Chondrocyte (in vitro differentiated cells): ENCODE measurements at places on chromosomes 5 and 9. TPM values are rescaled to one million over a fixed set of nuclear protein-coding genes. Genes with fewer than 3 reads are reported as not detected.

Gene ISCA1
- 24.1 to 29.2 TPM (median 25.1 TPM) in 3 replicates for total RNA-seq

Gene GPSM1
- total RNA-seq: 25.3 to 43.5 TPM (median 40.0 TPM) in 3 replicates

Gene GPRIN1
- total RNA-seq: 1.7 to 2.9 TPM (median 2.1 TPM) in 3 replicates

Gene ZFP2
- total RNA-seq: 1.6 to 2.1 TPM (median 1.7 TPM) in 3 replicates

Gene DDX4
- not detected in 3 replicates for total RNA-seq

Gene SPINK7
- total RNA-seq: not detected in 3 replicates

DNA sequence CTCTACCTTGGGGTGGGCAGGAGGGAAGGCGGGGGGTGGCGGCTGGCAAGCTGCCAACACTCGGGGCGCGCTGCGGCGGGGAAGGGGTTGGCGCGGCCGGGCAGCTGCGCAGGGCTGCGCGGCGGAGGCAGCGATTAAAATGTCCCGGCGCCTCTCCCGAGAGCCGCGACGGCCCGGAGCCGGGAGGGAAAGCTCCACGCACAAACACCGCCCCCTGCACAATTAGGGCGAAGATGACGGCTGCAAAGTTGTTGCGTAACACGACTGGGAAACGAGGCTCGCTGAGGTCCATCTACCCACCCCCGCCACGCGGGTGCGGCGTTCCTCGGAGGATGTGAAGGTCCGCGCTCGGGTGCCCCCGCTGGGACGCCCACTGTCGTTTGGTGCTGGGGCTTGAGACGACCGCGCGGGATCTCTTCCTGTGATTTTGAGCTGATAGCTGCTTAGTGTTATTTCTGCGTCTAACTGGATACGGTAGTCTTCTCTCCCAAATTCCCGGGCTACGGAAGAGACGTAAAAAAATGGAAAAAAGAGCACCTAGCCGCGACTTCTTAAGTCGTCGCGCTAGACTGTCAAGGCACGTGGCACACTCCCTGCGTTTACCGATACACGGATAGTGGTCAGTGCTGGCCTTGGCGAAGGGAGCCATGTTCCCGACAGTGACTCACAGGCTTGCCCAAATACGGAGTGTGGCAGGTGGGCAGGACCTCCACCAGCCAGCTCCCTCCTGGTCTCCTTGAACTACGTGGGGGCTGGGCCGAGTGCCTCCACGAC lies 958 bp upstream of the NFIL3 start:
- H3K36me3 ChIP-seq: no peaks in the 10 kb centered on the region
- H3K4me1 ChIP-seq: peaks cover 44% of the 10 kb centered on the region
- H3K27me3 ChIP-seq: no peaks in the 10 kb centered on the region
- no peak for DNase-seq
- peak overlapping the region; percentile 84 for H3K4me3 ChIP-seq

GRCh38 chr9:129664746-129665388 lies 580 bp upstream of the PRRX2 start:
- H3K4me1 ChIP-seq: peaks cover 14% of the 10 kb centered on the region
- DNase-seq: no peak
- H3K27me3 ChIP-seq: peaks cover 2% of the 10 kb centered on the region

GRCh38 chr9:72012646-72013045 lies 47.8 kb downstream of the C9orf57 start:
- DNase-seq: no peak
- H3K36me3 ChIP-seq: no peaks in the 10 kb centered on the region
- H3K4me1 ChIP-seq: no peaks in the 10 kb centered on the region
- H3K27me3 ChIP-seq: no peaks in the 10 kb centered on the region
- H3K27ac ChIP-seq: no peak overlapping the region
- no peak overlapping the region for H3K4me3 ChIP-seq

DNA sequence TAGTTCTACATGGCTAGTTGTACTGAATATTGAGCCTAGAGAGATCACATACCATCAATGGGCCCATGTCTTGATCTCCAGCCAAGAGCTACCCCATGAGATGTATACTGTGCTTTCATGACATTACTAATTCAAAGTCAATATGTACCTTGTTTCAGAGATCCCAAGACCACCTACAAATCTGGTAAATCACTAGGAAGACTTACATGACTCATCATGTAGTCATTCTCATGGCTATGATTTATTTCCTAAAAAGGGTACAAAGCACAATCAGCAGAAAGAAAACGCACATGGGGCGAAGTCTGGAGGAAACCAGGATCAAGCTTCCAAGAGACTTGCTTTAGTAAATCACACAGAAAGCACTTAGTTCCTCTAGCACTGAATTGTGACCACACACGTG lies 103.0 kb downstream of the PCSK5 start:
- no peak for DNase-seq
- H3K36me3 ChIP-seq: peaks cover 5% of the 10 kb centered on the region
- H3K4me1 ChIP-seq: peaks cover 23% of the 10 kb centered on the region
- H3K4me3 ChIP-seq: no peak overlapping the region

DNA sequence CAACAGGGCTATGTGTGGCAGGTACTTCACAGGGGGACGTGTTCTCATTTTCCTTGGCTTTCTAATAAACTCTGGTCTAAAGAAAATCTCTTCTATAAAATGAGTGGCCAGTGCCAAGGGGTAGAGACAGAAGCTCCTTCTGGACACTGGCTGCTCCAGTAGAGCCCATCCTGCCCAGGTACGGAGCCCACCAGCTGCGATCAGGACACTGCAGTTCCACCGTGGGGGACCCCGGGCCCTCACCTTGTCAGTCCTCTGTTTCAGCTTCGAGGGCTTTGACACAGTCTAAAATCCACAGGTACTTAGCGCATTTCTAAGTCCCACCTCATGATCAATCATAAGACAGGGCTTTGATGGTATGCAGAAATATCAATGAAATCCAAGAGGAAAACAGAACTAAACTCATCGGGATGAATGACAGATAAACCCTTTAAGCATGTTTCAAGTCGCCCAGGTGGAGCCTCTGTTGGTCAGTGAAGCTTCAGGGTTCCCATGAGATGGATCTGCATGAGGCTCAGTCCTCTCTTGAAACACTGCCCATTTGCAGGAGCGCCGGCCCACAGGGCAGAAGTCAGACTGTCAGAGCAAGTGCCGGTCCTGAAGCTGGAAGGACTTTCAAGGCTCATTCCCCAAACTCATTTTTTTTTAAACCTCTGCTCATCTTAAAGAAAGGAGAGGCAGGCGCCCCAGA lies 20.3 kb upstream of the TERT start:
- H3K27ac ChIP-seq: no peak overlapping the region
- no peak overlapping the region for H3K4me3 ChIP-seq
- peaks cover 13% of the 10 kb centered on the region for H3K36me3 ChIP-seq
- peaks cover 3% of the 10 kb centered on the region for H3K27me3 ChIP-seq
- no peaks in the 10 kb centered on the region for H3K4me1 ChIP-seq
- peak; percentile 29 for DNase-seq

DNA sequence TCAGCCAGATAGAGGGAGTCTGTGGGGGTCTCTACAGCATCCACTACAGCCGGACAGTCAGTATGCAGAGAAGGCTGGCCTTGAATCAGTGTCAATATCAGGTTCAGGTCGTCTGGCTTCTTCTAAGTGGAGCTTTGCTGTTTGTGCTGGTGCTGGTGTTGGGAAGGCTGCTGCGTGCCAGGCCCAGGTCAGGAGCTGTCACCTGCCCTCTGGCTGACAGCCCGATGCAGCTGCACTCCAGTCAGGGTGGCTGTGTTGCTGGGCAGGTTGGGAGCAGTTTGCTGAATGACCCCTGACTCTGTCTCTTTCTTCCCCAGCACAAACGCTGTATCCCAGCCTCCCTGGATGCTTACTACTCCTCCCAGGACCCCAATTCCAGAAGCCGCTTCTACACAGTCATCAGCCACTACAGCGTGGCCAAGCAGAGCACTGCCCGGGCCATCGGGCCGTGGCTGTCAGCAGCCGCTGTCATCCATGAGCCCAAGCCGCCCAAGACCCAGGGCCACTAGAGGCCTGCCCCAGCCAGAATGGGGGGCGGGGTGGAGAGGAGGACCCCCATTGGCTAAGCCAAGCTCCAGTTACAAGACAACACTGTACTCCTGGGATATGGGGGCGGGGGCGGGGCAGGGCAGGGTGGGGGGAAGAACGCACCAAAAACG lies 61.6 kb downstream of the NSG2 start:
- no peak overlapping the region for H3K4me3 ChIP-seq
- H3K27ac ChIP-seq: no peak overlapping the region
- peaks cover 16% of the 10 kb centered on the region for H3K27me3 ChIP-seq
- DNase-seq: no peak

DNA sequence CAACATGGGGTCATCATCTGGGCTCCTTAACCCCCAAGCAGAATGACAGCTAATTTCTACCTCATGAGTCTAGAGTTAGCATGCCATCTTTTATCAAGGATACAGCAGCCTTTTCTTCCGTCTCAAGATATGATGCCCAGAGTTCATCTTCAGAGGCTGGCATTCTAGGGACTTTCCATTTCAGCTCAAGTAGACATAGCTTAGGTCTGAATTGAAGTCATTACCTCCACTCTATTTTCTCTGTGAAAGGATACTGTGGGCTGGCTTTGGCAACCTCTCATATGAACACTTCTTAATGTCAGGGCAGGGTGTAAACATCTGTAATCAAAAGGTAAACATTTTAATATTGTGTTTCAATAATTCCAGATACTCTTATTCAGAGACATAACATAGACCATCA lies 535.7 kb downstream of the MAT2B start:
- DNase-seq: no peak
- no peak overlapping the region for H3K27ac ChIP-seq
- H3K4me3 ChIP-seq: no peak overlapping the region

- DNase-seq: no peak
- H3K36me3 ChIP-seq: no peaks in the 10 kb centered on the region
- H3K27ac ChIP-seq: no peak overlapping the region
- no peak overlapping the region for H3K4me3 ChIP-seq
- H3K4me1 ChIP-seq: peaks cover 35% of the 10 kb centered on the region
- peaks cover 5% of the 10 kb centered on the region for H3K27me3 ChIP-seq
Observed at GRCh38 chr9:135533113-135533512, 11.9 kb downstream of the LCN1 start.

DNA sequence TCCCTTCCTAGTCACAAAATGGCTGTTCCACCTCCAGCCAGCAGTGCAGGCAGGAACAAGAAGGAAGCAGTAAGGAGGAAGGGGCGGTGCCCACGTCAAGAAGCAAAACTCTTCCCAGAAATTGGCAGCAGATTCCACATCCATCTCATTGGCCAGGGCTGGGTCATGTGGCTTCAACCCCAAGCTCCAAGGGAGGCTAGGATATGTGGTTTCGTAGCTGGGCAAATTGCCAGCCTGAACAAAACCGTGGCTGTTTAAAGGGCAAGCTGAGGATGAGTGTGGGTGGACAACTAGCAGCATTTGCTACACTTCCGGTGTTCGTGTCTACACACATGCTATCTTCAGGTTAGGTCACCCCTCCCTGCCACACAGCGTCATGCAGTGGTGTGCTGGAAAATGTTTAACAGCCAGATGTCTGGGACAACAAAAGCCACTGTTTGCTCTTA lies 92.1 kb upstream of the MAP1B start:
- DNase-seq: no peak
- no peak overlapping the region for H3K4me3 ChIP-seq
- H3K36me3 ChIP-seq: no peaks in the 10 kb centered on the region
- H3K27ac ChIP-seq: no peak overlapping the region
- no peaks in the 10 kb centered on the region for H3K4me1 ChIP-seq

DNA sequence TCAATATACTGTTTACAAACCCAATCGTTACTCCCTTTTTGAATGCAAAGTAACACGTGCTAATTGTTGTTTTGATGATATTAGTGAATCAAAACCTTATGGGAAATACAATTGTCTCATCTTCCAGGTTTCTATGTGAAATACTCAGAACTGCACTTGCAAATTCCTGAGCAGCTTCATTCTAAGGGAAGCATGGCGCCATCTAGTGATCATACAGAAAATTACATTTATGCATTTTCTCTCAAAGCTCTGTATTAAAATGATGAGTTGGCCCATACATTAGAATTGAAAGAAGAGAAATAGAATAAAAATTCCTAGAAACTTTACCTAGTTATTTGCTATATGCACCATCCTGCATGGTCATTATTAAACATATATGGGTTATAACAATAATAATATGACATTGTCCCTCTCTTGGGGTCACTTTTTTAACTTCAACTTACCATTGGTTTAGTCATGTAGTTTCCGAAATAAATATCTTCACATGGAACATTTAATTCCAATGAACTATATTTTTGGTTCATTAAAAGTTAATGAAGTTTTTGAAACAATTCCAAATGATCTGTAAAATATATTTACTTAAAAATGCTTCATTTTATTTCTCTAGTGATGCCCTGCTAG lies 220.0 kb downstream of the PDE4D start:
- H3K27ac ChIP-seq: no peak overlapping the region
- no peak for DNase-seq
- H3K36me3 ChIP-seq: no peaks in the 10 kb centered on the region
- no peak overlapping the region for H3K4me3 ChIP-seq

DNA sequence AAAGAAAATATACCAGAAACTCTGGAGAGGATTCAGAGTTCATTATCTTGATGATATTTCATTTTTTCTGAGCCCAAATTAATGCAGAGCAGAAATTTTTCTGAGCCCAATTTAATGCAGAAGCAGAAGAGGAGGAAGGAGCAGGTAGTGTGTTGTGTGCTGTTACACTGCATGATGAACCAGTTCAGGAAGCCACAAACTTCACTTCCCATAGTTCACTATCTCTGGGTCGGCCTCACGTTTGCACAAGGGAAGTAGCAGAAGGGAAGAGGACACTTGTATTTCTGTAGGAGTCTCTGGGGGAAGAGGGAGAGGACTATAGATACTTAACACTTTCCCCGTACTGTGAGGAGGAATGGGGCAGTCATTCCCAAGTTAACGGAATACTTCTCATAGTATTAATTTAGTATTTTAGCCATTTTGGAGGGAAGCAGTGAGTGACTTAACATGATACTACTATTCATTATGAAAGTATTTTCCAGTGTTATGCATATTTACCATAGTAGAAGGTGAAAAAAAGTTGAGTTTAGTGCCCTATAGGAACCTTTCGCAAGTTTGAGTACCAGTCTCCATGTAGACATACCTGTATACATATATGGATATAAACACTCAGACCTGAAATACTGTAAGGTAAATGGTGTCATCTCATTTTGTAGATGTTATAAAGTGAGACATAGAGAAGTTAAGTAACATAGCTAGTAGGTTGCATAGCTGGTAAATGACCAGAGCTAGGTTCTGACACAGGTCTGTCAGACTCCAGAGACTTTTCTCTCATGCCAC lies 30.0 kb downstream of the XPA start:
- H3K27me3 ChIP-seq: no peaks in the 10 kb centered on the region
- peaks cover 37% of the 10 kb centered on the region for H3K36me3 ChIP-seq
- no peak for DNase-seq
- no peaks in the 10 kb centered on the region for H3K4me1 ChIP-seq

GRCh38 chr5:83441747-83442146 lies 29.8 kb upstream of the VCAN start:
- DNase-seq: no peak
- no peaks in the 10 kb centered on the region for H3K36me3 ChIP-seq
- H3K4me3 ChIP-seq: no peak overlapping the region
- H3K27me3 ChIP-seq: no peaks in the 10 kb centered on the region
- no peak overlapping the region for H3K27ac ChIP-seq

- peaks cover 31% of the 10 kb centered on the region for H3K4me1 ChIP-seq
- H3K27ac ChIP-seq: no peak overlapping the region
- DNase-seq: no peak
- no peak overlapping the region for H3K4me3 ChIP-seq
Observed at GRCh38 chr9:15505921-15506320, 4.8 kb downstream of the PSIP1 start.

- DNase-seq: no peak
- no peak overlapping the region for H3K4me3 ChIP-seq
- H3K36me3 ChIP-seq: no peaks in the 10 kb centered on the region
- H3K27me3 ChIP-seq: no peaks in the 10 kb centered on the region
- peaks cover 1% of the 10 kb centered on the region for H3K4me1 ChIP-seq
Observed at GRCh38 chr9:72309364-72310133, 55.5 kb downstream of the ZFAND5 start.

GRCh38 chr9:96044401-96044800 lies 168.9 kb downstream of the ERCC6L2 start:
- no peaks in the 10 kb centered on the region for H3K36me3 ChIP-seq
- no peak for DNase-seq
- H3K27ac ChIP-seq: no peak overlapping the region
- H3K27me3 ChIP-seq: peaks cover 10% of the 10 kb centered on the region
